Endodermal cell (in vitro differentiated cells): ENCODE measurements at places on chromosomes 1 and 21. TPM values are rescaled to one million over a fixed set of nuclear protein-coding genes. Genes with fewer than 3 reads are reported as not detected.
A peak's percentile ranks its signal among the peaks of the same experiment; 100 is the strongest.

DNA sequence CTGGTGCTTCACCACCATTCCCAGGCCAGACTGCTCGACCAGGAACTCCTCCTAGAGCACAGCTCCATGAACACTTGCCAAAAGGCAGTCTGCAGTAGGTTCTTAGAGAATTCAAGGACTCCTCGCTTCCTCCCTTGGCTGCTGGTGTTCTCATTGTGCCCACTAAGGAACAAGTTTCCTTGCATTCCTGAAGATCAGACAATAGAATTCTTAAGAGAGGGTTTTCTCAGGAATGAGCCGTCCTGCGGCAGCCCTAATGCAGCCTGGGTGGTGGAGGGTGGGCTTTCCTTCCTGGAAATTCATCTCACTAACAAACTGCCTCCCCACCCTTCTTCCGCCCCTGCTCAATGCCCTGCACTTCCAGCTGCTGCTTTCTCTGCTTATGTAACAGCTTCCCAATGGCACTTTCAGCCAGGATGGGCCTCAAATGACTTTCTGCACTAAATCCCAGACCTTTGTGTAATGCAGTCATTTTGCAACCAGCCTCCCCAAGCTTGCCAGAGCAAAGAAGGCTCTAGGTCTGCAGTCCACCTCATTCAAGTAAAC, 287.9 kb downstream of the PLPP3 start:
- no peaks in the 10 kb centered on the region for H3K4me1 ChIP-seq
- no peaks in the 10 kb centered on the region for H3K36me3 ChIP-seq
- peak; percentile 67 for DNase-seq
- no peak overlapping the region for H3K27ac ChIP-seq
- no peaks in the 10 kb centered on the region for H3K27me3 ChIP-seq

- H3K27me3 ChIP-seq, result no peaks in the 10 kb centered on the region
- no peak overlapping the region for H3K4me3 ChIP-seq
- no peak overlapping the region for H3K27ac ChIP-seq
Observed at GRCh38 chr1:43440358-43440757, 13.4 kb downstream of the HYI start.

Gene LCA5L
- total RNA-seq, result 3.5 and 3.6 TPM in 2 replicates

DNA sequence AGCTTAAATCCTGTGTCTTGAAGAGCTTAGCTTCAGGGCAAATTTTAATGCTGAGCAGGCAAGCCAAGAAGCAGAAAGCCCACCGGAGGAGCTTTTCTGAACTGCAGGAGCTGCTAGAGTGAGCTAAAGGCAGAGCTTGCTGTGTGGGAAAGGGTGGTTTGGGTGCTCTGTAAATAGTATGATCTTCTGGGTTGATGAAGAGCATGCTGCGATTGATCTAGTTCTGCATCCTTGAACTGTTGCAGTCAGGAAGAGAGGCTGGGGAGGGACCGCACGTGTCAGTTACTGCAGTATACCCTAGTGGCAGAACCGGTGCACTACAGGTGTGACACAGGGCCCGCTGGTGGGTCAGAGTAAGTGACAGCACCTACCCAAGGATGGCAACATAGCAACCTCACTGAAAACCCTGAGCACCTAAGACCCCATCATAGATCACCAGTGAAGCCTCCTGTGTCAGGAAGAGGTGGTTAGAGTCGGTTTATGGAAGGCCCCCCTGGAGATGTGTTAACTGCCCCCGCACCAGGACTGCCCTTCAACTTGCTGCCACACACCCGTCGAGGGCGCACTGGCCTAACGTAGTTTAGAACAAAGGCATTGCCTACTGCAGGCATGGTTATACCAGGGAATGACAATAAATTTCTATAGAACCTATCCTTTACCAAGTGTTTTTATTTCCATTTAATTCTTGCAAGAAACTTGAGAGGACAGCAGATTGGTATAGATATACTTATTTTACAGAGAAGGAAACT, 146.0 kb upstream of the KIAA0040 start:
- peak; percentile 94 for DNase-seq
- H3K4me3 ChIP-seq, result no peak overlapping the region
- no peaks in the 10 kb centered on the region for H3K36me3 ChIP-seq

GRCh38 chr1:169890761-169891538, 2.7 kb downstream of the SCYL3 start:
- H3K36me3 ChIP-seq, result peaks cover 19% of the 10 kb centered on the region
- H3K4me3 ChIP-seq, result no peak overlapping the region
- peaks cover 7% of the 10 kb centered on the region for H3K4me1 ChIP-seq
- no peaks in the 10 kb centered on the region for H3K27me3 ChIP-seq

Gene EBNA1BP2
- total RNA-seq, result 50.2 and 56.3 TPM in 2 replicates

DNA sequence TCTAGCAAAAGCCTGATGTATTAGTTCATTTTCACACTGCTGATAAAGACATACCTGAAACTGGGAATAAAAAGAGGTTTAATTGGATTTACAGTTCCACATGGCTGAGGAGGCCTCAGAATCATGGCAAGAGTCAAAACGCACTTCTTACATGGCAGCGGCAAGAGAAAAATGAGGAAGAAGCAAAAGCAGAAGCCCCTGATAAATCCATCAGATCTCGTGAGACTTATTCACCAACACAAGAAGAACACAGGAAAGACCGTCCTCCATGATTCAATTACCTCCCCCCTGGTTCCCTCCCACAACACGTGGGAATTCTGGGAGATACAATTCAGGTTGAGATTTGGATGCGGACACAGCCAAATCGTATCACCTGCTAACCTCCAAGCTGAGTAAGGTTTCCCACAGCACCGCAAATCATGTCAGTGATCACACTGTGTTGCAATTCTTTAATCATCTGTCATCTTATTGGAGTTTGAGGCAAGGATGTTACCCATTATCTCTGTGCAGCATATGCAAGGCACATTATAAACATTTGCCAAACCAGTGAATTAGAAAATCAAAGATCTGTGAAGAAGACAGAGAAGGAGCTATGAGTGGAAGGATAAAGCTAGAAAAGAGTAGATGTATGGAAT, 128.5 kb downstream of the ZNF281 start:
- H3K4me3 ChIP-seq, result no peak overlapping the region
- no peak overlapping the region for H3K27ac ChIP-seq
- peaks cover 8% of the 10 kb centered on the region for H3K4me1 ChIP-seq
- DNase-seq, result no peak

Gene TMEM9
- total RNA-seq, result 145 to 169 TPM (median 157 TPM) in 3 replicates

DNA sequence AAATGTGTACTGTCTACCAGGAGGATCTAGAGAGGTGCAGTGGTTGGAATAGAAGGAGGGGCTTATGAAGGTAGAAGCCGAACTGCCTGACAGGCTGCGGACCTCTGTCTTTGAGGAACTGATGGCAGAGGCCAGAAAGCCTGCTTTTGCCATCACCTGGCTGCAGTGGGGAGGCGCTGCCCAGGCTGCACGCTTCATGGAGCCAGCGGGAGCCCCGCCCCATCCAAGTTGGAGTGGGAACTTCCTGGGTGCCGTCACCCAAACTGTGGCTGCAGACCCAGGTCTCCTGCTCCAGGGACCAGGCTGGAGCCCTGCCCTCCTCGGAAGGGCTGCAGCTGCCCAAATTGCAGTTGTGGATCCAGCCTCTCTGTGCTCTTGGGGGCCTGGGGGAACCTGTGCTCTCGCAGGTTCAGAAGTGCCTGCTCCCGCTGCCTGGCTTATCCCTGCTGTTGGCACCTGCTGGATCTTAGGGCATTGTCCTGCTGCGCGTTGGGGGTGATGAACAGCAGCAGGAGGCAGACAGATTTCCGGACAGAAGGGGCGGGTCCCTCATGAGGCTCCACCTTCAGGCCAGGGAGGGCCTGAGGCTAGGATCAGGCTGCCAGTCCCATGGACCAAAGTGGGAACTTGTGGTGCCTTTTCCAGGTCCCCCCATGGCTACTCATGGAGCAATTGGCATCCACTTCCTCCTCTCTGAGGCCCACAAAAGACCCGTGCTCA, 118.0 kb upstream of the PLPPR4 start:
- DNase-seq, result no peak
- H3K4me1 ChIP-seq, result no peaks in the 10 kb centered on the region
- no peaks in the 10 kb centered on the region for H3K36me3 ChIP-seq

Gene TMEM51
- total RNA-seq, result 10.2 and 12.1 TPM in 2 replicates

DNA sequence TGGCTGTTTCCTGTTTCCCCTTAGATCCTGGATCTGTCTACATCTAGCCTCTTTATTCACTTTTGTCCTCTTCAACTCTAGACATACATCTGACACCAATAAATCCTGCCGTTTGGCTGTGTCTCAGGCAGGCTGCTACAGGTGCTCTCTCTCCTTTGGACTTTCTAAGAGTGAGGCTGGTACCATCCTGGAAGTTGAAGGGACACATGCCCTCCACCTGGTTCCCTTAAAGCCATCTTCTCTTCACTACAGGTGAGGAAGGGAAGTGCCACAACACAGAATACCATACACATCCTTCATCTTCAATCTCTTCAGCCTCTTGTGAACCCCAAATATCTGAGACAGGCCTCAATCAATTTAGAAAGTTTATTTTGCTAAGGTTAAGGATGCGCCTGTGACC, 137.9 kb downstream of the BACH1 start:
- no peak overlapping the region for H3K4me3 ChIP-seq
- no peak for DNase-seq
- peaks cover 7% of the 10 kb centered on the region for H3K4me1 ChIP-seq
- H3K27ac ChIP-seq, result no peak overlapping the region
- H3K27me3 ChIP-seq, result no peaks in the 10 kb centered on the region
- H3K36me3 ChIP-seq, result no peaks in the 10 kb centered on the region

Gene NT5C1A
- 0.33 TPM in 1 of 3 replicates, not detected in the others for total RNA-seq

GRCh38 chr1:186845576-186846210, 16.9 kb downstream of the PLA2G4A start:
- no peak overlapping the region for H3K4me3 ChIP-seq
- H3K27me3 ChIP-seq, result no peaks in the 10 kb centered on the region

- peaks cover 35% of the 10 kb centered on the region for H3K27me3 ChIP-seq
- H3K4me1 ChIP-seq, result peaks cover 3% of the 10 kb centered on the region
- peak; percentile 48 for DNase-seq
- no peak overlapping the region for H3K4me3 ChIP-seq
- no peaks in the 10 kb centered on the region for H3K36me3 ChIP-seq
- H3K27ac ChIP-seq, result no peak overlapping the region
Observed at GRCh38 chr1:1593834-1594601, 5.9 kb downstream of the FNDC10 start.

DNA sequence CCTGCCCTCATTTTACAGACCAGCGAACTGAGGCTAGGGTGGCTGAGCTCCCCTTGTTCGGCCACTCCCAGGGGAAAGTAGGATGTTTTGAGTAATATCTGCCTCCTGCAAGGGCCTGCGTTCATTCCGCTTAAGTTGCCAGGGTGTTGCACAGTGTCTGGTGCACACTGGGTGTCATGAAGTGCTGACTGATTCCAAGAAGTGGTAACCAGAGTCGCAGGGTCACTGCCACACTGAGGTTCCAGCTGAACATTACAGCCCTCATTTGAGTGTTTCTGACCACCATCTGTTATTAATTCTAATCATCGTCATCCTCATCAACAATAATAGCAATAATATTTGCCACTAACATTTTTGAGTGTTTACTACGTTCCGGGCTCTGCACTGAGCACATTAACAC, 250.6 kb downstream of the KAZN start:
- H3K4me3 ChIP-seq, result no peak overlapping the region
- no peaks in the 10 kb centered on the region for H3K36me3 ChIP-seq
- no peak for DNase-seq
- no peaks in the 10 kb centered on the region for H3K27me3 ChIP-seq

Gene ZBED6
- total RNA-seq, result 24.2 and 27.8 TPM in 2 replicates

Gene SPRR2F
- not detected in 3 replicates for total RNA-seq

Gene ASPM
- total RNA-seq, result 12.0 to 38.1 TPM (median 35.1 TPM) in 3 replicates

Gene PDE4B
- total RNA-seq, result 3.4 to 5.3 TPM (median 4.3 TPM) in 3 replicates

Gene MYOG
- total RNA-seq, result 0.16 TPM in 1 of 2 replicates, not detected in the other

DNA sequence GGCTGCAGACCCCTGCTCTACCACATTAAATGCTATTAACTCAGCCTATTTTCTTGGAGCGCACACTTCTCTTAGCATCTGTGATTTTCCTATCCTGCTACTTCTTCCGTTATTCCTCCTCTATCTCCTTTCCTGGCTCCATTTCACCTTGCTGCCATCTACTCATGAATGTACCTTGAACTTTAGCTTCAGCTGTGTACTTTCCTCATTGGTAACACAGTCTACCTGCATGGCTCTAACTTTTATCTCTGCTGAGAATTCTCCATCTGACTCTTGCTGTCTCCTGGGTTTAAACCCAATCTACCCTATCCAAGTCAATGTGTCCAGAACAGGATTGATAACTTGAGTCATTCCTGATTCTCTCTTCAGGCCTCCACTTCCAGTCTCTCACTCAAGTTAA, 67.6 kb upstream of the MCOLN3 start:
- no peaks in the 10 kb centered on the region for H3K4me1 ChIP-seq
- DNase-seq, result no peak
- H3K27me3 ChIP-seq, result no peaks in the 10 kb centered on the region
- no peak overlapping the region for H3K4me3 ChIP-seq

Gene TRMT1L
- total RNA-seq, result 25.5 to 33.4 TPM (median 27.1 TPM) in 3 replicates

- H3K4me3 ChIP-seq, result no peak overlapping the region
- H3K27me3 ChIP-seq, result no peaks in the 10 kb centered on the region
- H3K4me1 ChIP-seq, result no peaks in the 10 kb centered on the region
Observed at GRCh38 chr1:32208469-32208868, 420 bp upstream of the DCDC2B start.

GRCh38 chr21:42109873-42110525, 38.9 kb downstream of the UMODL1 start:
- no peak overlapping the region for H3K4me3 ChIP-seq
- no peaks in the 10 kb centered on the region for H3K27me3 ChIP-seq
- H3K27ac ChIP-seq, result no peak overlapping the region
- peaks cover 9% of the 10 kb centered on the region for H3K4me1 ChIP-seq
- DNase-seq, result no peak
- H3K36me3 ChIP-seq, result no peaks in the 10 kb centered on the region

DNA sequence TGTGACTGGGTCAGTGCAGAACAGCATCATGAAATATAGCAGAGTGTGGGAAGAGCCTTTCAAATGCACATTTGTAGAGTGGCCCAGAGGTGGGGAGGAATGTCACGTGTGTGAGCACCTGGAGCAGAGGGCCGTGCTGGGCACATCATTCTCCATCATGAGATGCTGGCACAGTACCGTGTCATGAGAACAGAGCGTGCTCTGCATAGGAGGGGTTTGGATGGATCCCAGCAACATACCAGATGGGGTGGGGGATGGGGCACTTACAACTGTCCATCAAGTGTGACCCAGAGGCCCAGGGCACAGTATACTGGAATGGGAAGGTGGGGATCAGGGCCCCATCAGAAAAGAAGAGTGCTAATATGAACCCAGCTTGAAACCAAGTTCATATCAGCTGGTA, 182.0 kb downstream of the LMX1A start:
- H3K36me3 ChIP-seq, result no peaks in the 10 kb centered on the region
- no peak for DNase-seq
- no peak overlapping the region for H3K4me3 ChIP-seq
- peaks cover 7% of the 10 kb centered on the region for H3K27me3 ChIP-seq
- H3K27ac ChIP-seq, result no peak overlapping the region

DNA sequence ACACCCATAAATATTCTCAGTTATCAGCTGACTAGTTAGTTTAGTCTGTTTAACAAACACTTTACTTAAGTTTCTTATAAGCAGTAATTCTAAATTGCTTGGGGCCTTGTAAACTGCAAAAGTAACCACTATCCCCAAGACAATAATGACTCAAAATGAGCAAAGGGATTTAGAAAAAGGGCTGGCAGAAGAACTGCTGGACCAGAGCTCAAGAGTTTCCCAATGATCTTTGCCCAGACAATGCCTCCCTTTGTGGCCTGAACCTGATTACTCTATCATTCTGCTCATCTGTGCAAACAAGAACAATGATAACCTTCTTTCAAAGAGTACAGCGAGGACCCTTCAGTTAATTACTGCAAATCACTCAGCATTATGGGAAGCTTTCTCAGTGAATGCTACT, 123.5 kb downstream of the TIAM1 start:
- no peaks in the 10 kb centered on the region for H3K27me3 ChIP-seq
- H3K4me1 ChIP-seq, result peaks cover 8% of the 10 kb centered on the region
- no peak overlapping the region for H3K4me3 ChIP-seq
- no peak for DNase-seq

- no peaks in the 10 kb centered on the region for H3K36me3 ChIP-seq
- DNase-seq, result no peak
- no peaks in the 10 kb centered on the region for H3K27me3 ChIP-seq
- no peaks in the 10 kb centered on the region for H3K4me1 ChIP-seq
- no peak overlapping the region for H3K27ac ChIP-seq
Observed at GRCh38 chr1:187456446-187456845, 627.7 kb downstream of the PLA2G4A start.

Gene SCP2
- 69.7 to 99.4 TPM (median 97.6 TPM) in 3 replicates for total RNA-seq

Gene FMO3
- not detected in 3 replicates for total RNA-seq
